ENCODE measurements at places on chromosomes 13 and 19.

DNA sequence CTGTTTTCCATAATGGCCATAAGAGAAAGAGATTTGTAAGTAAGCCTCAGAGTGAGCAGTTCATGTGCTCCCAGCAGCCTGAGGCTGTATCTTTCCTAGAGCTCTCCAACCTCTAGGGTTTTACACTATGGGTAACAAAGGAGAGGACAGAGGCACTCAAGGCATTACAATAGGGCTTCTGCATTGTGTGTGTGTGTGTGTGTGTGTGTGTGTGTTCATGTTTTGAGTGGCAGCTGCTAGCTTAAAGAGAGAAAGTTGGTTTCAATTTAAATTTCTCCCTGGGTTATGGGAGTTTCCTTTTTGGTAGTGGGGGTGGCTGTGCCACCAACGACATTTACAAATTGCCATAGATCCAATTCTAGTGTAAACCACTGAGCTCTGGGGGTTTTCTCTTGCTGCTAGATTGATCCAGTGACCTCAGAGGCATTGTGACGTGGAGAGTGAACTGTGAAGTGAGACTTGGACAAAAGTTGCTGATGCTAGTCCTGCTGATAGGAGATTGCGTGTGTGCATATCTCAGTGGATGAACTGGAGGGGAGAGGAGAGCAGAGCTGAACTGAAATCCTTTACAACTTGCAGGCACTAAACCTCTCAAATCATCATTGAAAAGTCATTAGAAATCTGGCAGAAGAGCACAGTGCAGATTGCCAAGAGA lies 67.2 kb upstream of the OLFM4 start:
- peaks cover 3% of the 10 kb centered on the region for H3K27me3 ChIP-seq
- no peaks in the 10 kb centered on the region for H3K4me1 ChIP-seq
- H3K36me3 ChIP-seq = no peaks in the 10 kb centered on the region
- no peak for DNase-seq
- H3K4me3 ChIP-seq = no peak overlapping the region

- no peak overlapping the region for H3K27ac ChIP-seq
- H3K36me3 ChIP-seq = peaks cover 54% of the 10 kb centered on the region
- H3K27me3 ChIP-seq = no peaks in the 10 kb centered on the region
- DNase-seq = no peak
- H3K4me1 ChIP-seq = peaks cover 4% of the 10 kb centered on the region
- no peak overlapping the region for H3K4me3 ChIP-seq
Measured at GRCh38 chr13:29524176-29524575, 71.3 kb downstream of the SLC7A1 start.

GRCh38 chr13:63206461-63206860 lies 1790.8 kb upstream of the PCDH20 start:
- H3K27ac ChIP-seq = no peak overlapping the region
- H3K27me3 ChIP-seq = no peaks in the 10 kb centered on the region
- H3K4me1 ChIP-seq = no peaks in the 10 kb centered on the region
- no peak for DNase-seq
- H3K4me3 ChIP-seq = no peak overlapping the region

GRCh38 chr13:109998037-109998436 lies 211.7 kb upstream of the IRS2 start:
- DNase-seq = no peak
- H3K27ac ChIP-seq = no peak overlapping the region
- no peaks in the 10 kb centered on the region for H3K36me3 ChIP-seq
- H3K27me3 ChIP-seq = peaks cover 92% of the 10 kb centered on the region
- no peak overlapping the region for H3K4me3 ChIP-seq

Measured in A673 (cell line).